ENCODE measurements at places on chromosomes 5 and 9.
A peak's percentile ranks its signal among the peaks of the same experiment; 100 is the strongest.

GRCh38 chr5:60821488-60822284, 22.4 kb downstream of the ELOVL7 start:
- DNase-seq, result no peak

DNA sequence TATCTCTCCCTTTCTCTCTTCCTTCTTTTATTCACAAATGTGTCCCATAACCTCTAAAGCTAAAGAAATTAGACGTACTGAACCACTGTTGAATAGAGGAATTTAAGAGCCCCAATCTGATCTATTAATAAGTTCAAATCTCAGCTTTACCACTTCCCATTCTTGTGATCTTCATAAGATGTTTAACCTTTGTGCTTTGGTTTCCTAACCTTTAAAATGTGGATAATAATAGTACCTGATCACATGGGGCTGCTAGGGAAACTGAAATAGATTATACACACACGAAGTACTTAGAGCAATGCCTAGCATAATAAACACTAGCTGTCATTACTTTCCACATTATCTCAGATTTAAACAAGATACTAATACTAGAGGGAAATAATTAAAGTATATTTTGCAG, 324.3 kb upstream of the SEMA6A start:
- no peak for DNase-seq

GRCh38 chr9:133144142-133144903, 19.4 kb downstream of the GBGT1 start:
- DNase-seq, result peak; percentile 91

DNA sequence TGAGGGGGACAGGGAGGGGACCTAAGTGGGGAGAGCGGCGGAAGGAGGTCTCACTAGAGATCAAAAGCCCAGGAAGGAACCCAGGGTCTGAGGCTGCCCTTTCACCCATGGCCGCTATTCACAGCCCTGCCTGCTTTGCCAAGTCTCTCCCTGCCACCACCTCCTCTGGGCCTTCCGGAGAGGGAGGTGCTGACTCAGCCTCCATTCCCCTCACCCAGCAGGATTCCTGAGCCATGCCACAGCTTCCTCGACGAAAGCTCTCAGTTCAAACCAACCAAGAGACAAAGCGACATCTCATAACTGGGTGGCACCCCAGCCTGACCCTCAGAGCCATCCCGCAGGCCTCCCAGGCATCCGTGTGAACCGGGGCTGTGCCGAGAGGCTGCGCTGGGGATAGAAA, 36.7 kb downstream of the PAX5 start:
- no peak for DNase-seq

- no peak for DNase-seq
These were observed 43.8 kb downstream of the PRRC1 start for GRCh38 chr5:127561254-127561653.

GRCh38 chr5:76542887-76543690, 80.1 kb downstream of the F2RL2 start:
- peak; percentile 49 for DNase-seq

DNA sequence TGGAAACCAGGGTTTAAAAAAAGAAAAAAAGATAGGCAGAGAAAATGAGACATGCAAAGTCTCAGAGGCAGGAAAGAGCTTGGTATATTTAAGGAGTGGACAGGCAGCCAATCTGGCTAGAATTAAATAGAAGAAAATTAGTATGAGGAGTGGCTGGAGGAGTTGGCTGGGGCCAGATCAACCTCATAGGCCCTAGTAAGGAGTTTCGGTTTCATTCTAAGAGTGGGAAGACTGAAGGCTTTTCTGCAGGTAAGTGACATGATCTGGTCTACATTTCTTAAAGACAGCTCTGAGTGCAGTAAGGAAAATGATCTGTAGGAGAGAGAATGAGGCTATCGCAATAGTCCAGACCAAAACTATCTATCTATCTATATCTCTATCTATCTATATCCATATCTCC, 27.5 kb downstream of the ADRB2 start:
- no peak for DNase-seq

DNA sequence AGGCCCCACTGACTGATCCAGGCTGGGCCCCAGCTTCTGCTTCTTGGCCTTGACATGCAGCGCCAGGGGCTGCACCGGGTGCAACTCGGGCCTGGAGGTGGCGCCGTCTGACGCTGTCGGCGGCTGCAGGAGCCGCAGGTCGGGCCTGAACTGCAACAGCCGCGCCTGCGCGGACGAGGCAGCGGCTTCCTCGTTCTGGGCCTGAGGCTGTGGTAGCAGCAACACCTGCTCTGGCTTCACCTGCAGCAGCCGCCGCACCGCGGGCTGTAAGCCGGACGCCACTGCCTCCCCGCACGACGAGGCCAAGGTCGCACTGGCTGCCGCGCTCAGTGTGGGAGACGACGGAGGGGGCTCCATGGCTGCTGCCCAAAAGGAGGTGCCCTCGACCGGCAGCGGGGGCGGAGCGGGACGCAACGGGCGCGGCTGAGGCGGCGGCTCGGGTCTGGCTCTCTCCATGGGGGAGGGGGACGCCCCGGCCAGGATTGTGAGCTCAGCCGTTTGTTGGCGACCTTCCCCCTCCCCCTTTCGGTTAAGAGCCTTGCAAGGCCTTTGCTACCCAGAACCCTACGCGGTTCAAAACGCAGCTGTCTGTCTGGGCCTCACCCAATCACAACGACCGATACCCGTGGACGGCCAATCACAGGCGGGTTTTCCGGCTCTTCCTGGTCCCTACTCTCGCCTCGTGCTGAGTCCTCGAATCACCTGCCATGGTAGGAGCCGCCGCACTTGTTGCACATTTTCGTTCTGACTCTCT, 438 bp downstream of the SOX30 start:
- peak; percentile 84 for DNase-seq

- DNase-seq, result no peak
These were observed 101.9 kb downstream of the WDR41 start for GRCh38 chr5:77390221-77390620.

DNA sequence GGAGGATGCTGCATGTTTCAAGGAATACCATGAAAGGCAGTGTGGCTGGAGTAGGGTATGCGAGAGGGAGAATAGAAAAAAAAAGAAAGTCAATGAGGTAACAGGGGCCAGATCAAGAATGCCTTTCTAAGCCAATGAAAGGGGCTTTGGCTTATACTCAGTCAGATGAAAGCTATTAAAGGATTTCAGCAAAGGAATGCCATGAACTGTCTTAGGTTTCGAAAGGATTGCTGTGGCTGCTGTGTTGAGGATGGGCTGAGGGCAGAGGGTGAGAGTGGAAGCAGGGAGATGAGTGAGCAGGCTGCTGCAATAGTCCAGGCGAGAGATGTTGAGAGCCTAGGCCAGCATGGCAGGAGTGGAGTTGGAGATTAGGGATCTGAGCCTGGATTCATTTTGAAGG, 135.4 kb upstream of the CKMT2 start:
- DNase-seq, result no peak

DNA sequence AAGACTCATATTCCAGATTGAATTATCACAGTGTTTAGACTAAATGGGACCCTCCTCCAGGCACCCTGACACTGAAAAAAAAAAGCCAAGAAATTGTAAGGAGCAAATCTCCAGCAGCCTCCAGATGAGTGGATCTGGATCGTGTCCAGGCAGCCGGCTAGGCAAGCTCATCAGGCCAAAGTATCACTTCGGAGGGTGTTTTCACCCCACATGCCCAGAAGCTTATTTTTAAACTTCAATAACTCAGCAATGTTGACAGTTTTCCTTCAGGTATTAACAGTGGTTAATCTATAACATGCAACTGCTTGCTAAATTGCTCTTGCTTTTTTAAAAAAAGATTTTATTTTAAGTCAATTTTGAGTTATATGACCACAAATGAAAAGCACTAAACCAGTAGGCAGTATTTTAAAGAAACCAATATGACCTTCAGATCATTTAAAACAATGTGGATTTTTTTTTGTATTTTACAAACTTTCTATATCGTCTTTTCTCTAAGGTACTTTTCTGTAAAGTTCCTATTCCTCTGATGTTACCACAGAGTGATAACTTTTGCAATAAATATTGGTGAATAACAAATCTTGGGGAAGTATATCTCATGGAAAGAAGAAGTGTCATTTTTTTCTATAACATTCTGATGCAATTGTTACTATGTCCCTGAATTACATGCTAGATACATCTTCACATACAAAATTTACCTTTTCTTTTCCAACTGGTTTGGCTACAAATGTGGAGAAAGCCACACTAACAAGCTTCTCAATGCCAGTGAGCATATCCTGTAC, 30.7 kb downstream of the ACOT12 start:
- no peak for DNase-seq

DNA sequence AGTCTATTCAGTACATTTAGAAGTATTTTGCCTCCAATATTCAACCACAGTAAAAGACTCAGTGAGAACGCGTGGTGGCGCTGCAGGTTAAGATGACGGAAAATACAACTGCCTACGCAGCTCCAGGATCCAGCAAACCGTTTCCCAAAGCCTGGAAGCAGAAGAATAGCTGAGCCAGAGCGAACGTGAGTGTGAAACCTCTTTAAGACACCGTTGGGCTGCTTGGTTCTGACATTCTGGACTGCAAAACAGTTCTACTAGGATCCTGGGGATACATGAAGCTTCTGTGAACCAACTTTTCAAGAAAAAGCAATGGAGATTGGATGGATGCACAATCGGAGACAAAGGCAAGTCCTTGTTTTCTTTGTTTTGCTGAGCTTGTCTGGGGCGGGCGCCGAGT, at the start of gene PCDHB16:
PCDHB16 (plus strand) TSS at position 140 of the 400 bp plus-strand sequence; CDS start at position 313, 173 bp downstream.
- DNase-seq, result no peak

Data from stimulated activated CD4-positive, alpha-beta T cell treated with anti-CD3 and anti-CD28 coated beads, Interleukin-4, amount 100 ng/mL, for 1 hour (primary cell).